ENCODE measurements at places on chromosomes 13 and 19.

- no peak for DNase-seq
Observed at GRCh38 chr19:38270587-38271167, 6.3 kb downstream of the SPINT2 start.

- no peak for DNase-seq
Observed at GRCh38 chr19:4568886-4569285, 9.4 kb upstream of the SEMA6B start.

DNA sequence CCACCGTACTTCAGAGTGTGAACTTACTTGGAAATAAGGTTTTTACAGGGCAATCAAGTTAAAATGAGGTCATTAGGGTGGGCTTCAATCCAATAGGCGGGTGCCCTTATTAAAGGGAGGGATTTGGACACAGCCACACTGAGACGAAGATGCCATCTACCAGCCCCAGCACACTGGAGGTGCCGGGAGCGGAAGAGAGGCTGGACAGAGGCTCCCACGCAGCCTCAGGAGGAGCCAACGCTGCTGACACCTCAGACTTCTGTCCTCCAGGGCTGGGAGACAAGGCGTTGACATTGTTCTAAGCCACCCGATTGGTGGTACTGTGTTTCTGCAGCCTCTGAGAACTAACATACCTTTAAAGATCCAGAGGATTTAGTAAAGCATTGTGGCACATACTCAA is 12.6 kb upstream of the RAB20 start:
- DNase-seq = no peak

GRCh38 chr19:48271531-48272151 is 1.8 kb downstream of the ZNF114 start:
- DNase-seq = no peak

- no peak for DNase-seq
Observed at GRCh38 chr19:7868326-7868670, 5.9 kb downstream of the PRR36 start.

GRCh38 chr19:1774989-1775772 is 21.9 kb downstream of the ONECUT3 start:
- DNase-seq = no peak

DNA sequence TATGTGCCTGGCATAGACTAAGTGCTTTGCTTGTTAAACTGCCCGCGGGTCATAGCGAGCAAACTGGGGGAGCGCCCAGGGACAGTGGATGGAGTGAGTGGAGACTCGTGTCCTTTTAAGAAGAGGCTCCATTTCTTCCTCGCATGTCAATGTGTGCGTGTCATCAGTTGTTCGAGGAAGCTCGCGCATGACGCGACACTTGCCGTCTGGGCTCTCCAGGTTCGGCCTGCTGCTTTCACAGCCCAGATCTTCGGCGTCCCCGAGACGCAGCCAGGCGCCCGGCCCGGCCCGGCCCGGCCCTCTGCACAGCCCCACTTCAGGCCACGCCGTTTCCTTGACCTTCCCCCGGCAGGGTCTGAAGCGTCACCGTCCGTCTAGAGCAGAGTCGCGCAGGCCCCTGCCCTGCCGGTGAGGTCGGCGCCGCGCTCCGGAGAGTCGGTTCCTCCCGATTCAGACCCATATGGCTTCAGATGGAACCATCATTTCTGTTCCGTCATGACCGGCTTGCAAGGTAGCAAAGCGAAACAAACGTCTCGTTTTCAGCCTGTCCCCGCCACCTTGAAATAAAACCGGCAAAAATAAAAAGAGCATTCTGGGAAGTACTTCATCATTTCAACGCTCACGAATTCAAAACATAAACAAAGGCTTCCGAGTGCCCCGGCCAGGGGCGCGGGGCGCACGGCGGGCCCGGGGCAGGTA is 599 bp upstream of the ARHGEF7 start:
- peak; percentile 36 for DNase-seq

GRCh38 chr19:19595171-19595701 is 23.3 kb downstream of the PBX4 start:
- no peak for DNase-seq

- no peak for DNase-seq
Observed at GRCh38 chr19:49856574-49857021, 5.6 kb downstream of the PTOV1 start.

Data from NCI-H1417 treated with DMSO at 0.1 percent for 48 hours (cell line).